ENCODE measurements at places on chromosomes 5 and 9.
A peak's percentile ranks its signal among the peaks of the same experiment; 100 is the strongest.

GRCh38 chr9:3398232-3398648 lies 127.6 kb downstream of the RFX3 start:
- DNase-seq = no peak

- DNase-seq = no peak
Measured at GRCh38 chr5:82538339-82539034, 260.3 kb upstream of the RPS23 start.

- no peak for DNase-seq
Measured at GRCh38 chr9:124789531-124789930, 12.6 kb downstream of the OLFML2A start.

- peak; percentile 68 for DNase-seq
Measured at GRCh38 chr9:96417661-96418082, 498 bp downstream of the ZNF367 start.

- DNase-seq = no peak
Measured at GRCh38 chr5:40385544-40385943, 294.2 kb upstream of the PTGER4 start.

DNA sequence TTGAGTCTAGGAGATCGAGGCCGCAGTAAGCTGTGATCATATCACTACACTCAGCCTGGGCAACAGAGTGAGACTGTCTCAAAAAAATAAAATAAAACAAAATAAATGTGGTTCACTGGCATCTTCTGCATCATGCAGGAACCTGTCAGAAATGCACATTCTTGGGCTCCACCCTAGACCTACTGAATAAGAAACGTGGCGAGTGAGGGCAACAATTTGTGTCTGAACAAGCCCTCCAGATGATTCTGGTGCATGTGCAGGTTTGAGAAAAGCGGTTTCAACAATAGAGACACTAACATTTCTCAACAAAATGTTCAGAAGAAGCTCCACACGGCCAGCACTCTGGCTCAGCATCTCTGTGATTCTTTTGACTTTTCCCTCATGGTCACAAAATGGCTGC lies 42.8 kb upstream of the CPEB4 start:
- DNase-seq = no peak

GRCh38 chr9:17906176-17906840 lies 327.4 kb downstream of the SH3GL2 start:
- no peak for DNase-seq

- DNase-seq = no peak
Measured at GRCh38 chr9:100071271-100071670, 27.5 kb downstream of the ERP44 start.

GRCh38 chr5:80763873-80764647 lies 109.3 kb upstream of the DHFR start:
- no peak for DNase-seq

- no peak for DNase-seq
Measured at GRCh38 chr5:55063899-55064298, 38.5 kb upstream of the GZMA start.

DNA sequence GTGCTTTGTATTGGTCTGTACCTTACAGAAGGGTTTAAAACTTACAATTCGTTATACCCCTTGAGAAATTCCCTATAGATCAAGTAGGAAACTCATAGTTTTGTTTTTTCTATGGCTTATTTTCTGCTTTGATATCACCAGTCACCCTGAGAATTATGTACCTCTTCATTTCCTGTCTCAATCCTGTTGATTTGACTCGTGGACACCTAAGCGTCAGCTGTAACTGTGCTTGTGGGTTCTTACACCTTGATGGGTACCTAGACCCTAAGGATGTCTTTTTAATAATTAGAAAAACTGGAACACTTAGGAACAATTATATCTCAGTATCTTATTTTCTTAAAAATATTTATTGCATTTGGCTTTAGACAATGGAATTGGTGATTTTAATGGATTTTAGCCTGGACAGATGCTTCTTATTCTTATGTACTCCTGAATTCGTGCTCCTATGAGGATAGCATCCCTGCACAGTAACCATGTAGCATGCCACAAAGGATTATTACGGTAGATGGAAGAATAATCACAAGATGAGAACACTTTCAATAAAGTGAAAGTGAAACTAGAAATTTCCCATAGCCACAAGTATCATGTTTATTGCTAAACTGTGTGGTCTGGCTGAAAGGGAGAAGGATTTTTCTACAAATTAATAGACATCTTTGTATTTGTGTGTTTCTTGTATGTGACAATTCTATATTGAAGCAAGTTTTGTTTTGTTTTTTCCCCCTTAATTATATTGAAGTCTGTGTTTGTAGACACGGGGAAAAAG lies 1920.3 kb upstream of the WWC1 start:
- no peak for DNase-seq

DNA sequence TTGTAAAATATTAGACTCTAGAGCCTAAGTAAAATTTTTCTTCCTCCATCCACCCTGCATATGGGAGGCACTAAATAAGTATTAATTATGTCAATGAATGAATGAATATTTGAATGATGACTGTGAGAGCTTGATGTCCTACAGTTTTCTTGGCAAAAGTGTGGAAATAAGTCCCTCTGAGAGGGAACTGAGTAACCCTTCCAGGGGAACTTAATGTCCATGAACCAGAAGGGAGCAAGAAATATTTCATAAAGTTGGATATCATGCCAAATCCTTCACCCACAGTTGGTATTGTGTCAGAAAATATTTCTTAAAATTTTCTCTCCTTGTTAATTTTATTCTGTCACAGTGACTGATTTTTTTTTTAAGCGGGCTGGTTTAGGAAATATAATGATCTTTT lies 36.6 kb downstream of the NNT start:
- no peak for DNase-seq

DNA sequence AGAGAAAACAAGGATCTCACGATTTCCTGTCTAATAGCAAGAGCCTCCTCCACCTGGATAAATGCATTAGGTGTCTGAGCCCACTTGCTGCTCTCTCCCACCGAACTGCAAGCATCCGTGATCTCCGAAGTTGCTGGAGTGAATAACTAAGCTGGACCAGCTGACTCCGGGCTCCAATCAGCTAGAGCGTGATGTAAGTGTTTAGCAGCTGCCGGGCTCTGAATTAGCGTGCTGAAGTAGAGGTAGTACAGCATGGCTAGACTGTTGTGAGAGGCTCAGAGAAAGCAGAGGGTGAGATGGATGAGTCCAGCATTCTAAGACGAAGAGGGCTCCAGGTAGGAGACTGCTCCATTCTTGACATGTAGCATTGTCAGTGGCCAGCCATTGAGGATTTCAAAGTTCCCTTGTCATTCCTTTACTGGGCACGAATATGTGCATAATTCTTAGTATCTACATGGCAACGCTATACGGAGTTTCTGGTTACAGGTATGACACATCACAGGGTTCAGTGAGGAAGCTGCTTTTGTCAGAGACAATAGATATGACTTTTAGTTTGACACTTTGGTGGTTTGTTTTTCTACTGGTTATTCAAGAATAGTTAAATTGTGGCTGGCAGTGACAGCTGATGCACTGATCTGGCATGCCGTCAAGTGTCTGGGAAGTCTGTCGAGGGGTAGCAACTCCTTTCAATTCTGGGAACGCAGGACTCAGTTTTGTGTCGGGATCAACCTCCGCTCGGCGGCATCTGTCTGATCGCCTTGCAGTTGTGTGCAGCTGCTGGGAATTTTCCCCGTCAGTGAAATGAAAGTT lies 232.6 kb downstream of the MAST4 start:
- DNase-seq = peak; percentile 65

- DNase-seq = peak; percentile 81
Measured at GRCh38 chr5:16616536-16617273, at the start of gene RETREG1. Gene RETREG1 (minus strand): TSS chr5:16616997. CDS start chr5:16616971, 26 bp downstream.

- no peak for DNase-seq
Measured at GRCh38 chr5:68679041-68679440, 414.8 kb upstream of the SLC30A5 start.

DNA sequence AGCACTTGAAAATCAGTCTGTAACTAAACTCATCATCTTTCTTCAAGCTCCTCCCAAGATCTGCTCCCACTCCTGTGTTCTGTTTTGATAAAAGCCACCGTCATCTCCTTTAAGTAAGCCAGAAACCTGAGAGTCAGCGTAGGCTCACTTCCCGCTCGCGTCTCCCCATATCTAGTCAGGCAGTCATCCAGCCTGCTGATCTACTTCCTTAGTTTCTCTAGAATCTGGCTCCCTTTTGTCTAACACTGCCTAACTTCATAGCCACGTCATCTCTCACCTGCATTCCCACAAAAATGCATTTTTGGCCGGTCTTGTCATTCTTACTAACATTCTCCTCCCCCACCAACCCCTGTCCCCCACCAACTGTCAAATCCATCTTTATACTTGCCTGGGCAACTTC lies 3.0 kb upstream of the TJP2 start:
- DNase-seq = no peak

GRCh38 chr5:34547300-34548085 lies 108.6 kb upstream of the RAI14 start:
- no peak for DNase-seq

DNA sequence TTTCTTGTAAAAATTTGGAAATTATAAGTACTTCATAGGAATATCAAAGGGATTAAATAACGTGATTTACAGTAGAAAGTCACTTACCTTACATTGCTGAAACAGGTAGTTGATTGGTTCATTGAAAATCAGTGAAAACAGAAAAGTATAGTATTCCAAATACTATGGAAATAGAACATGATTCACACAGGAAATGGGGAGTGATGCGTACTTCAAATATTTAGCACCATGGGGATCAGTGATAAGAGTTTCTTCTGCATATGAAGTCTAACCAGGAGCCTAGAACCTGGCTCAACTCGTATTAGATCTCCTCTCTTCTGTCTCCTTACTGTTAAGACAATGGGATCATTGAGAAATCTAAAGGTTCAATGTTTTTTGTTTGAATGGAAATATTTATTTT lies 133.3 kb downstream of the FAM174A start:
- DNase-seq = no peak

DNA sequence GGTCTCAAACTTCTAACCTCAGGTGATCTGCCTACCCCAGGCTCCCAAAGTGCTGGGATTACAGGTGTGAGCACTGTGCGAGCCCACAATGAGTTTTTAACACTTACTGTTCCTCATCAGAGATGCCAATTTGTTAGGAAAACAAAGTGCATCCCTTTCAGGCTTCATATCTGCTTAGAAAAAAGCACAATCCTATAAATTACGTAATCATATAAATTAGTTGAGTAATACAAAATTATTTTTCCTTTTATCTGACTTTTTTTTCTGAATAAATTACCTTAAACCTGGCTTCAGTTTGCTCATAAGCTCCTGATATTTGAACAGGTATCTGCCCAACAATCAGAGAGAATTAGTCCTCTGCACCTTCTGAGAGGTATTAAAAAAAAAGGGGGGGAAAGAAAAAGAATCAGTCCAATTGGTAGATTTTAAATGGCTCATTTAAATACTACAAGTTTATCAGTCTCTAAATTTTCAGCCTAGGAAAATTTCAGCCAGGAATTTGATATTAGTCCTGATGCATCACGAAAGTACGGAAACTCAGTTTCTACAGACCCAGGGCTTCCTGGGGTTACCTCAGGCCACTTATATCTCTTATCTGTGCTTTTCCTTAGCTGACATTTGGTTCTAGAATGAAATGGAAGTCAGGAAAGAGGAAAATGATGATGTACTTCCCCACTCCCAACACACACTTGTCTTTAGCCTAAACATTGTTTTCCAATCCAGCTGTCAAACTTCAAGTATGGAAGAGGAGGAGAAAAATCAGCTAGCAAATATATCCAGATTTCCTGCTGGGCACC lies 26.8 kb downstream of the ITGA1 start:
- DNase-seq = no peak

- no peak for DNase-seq
Measured at GRCh38 chr5:107885601-107886000, 214.9 kb upstream of the EFNA5 start.

DNA sequence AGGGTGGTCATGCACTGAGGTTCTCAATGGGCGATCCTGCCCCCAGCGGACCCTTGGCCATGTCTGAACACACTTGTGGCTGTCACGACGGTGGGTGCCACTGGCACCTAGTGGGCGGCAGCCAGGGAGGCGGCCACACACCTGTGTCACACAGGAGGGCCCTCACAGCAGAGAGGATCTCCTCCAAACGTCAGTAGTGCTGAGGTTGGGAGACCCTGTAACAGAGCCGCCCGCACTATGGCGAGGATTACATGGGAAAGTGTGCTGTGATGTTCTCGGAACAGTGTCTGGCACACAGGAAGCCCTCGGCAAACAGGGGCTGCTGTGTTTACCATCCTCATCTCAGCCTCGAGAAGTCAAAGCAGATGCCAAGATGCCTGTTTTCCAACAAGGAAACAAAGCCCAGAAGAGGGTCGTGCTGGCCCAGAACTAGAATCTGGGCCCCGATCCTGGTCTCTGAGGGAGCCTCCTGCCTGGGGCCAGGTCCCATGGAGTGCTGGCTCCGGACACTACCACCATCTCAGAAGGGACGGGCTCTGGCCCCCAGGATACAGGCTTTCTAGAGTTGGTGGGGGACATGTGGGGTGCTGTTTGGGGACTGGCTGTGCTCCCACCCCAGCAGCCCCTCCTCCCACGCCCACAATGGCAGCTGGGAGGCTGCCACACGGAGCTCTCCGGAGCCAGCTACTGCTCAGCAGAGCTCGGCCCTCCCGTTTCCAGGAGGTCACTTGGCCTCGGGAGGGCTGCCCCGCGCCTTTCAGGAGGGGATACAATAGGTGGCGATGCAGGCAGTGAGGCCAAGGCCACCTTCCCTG lies 48.2 kb downstream of the DBH start:
- DNase-seq = no peak

- no peak for DNase-seq
Measured at GRCh38 chr9:7166074-7166473, 408.3 kb downstream of the KDM4C start.

DNA sequence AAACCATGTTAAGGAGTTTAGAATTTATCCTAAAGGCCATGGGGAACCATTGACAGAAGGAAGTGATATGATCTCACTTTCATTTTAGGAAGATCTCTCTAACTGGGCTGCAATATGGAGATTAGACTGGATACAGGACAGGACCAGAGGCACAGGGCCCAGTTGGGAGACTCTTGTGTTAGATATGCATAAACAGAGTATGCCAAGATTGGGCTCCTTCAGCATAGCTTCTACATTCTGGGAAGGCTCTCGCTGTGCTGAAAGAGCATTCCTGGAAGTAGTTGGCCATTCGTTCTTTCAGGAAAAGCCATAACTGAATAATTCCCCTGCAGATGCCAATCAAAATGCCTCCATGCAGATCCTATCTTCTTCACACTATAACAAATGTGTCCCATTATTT lies 204.5 kb downstream of the CWC27 start:
- DNase-seq = no peak

DNA sequence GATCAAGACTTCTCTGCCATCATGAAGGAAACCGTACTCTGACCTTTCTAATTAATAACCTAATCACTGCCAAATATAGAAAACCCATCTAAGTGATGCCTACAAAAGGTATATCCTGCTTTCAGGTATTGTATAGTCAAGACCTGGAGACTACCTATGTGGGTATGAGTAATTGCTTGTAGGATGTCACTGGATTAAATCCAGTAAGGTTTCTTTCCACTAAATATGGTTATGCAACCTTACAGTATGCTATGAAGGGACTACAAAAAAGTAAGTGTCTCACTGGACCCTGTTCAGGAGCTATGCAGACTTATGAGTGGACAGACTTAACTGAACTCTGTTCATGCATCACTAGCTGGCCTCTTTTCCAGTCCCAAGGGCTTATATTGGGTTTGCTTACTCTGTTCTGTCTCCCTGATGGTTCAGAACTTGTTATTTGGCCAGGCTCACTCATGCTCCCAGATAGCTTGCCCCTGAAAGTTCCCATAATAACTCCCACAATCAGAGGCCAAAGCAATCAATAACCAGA lies 51.1 kb downstream of the PDE6A start:
- DNase-seq = no peak

- no peak for DNase-seq
Measured at GRCh38 chr5:10964806-10965205, 203.8 kb upstream of the DAP start.

Data from sciatic nerve (tissue), 2 donors.